ENCODE measurements at places on chromosomes 12 and 14. TPM values are rescaled to one million over a fixed set of nuclear protein-coding genes. Genes with fewer than 3 reads are reported as not detected.

GRCh38 chr12:80802652-80803400 lies 86.1 kb downstream of the MYF5 start:
- no peak for DNase-seq

GRCh38 chr12:2627076-2627834 lies 167.5 kb upstream of the FKBP4 start:
- DNase-seq = no peak

- DNase-seq = peak; percentile 70
Observed at GRCh38 chr14:102508774-102509745, 516 bp downstream of the ANKRD9 start.

Gene MAP3K9
- polyA plus RNA-seq = 0.32 TPM

DNA sequence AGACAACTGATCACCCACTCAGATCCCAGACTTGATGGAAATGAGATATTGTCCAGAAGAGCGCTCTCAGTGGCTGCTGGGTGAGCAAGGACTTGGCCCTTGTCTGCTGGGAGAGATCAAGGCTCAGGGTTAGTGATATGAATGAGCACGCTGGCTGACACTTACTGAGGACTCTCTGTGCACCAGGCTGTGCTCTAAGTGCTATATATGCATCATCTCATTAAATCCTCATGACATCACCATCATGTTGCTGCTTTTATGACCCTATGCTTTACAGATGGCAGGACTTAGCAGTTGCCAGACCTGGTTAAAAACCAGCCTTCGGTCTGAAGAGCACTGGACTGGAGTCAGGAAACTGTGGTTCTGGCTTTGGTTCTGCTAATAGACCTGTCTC lies 260.9 kb downstream of the VRK1 start:
- DNase-seq = no peak

GRCh38 chr12:105774037-105774436 lies 364.7 kb downstream of the NUAK1 start:
- no peak for DNase-seq

Gene C14orf180
- polyA plus RNA-seq = 4.9 TPM

Gene TRPV4
- polyA plus RNA-seq = 0.50 TPM

DNA sequence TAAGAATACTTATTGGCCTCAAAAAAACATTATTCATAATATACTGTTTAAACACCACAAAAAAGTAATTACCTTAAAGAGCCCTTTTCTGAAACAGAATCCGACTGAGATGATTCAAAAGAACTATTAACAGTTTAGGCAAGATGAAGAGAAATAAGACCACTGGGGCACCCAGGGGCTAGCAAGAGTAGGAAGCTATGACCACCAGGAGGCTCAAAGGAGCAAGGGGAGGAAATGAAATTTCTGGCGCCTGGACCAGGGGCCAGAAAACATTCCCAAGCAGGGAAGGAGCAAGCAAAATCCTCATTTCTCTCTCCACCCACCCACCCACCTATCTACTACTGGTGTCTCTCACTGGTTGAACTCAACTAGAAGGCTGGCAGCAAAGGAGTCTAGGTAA lies 6.3 kb upstream of the DCAF4 start:
- DNase-seq = no peak

GRCh38 chr14:38389681-38390080 lies 133.8 kb upstream of the CLEC14A start:
- peak; percentile 44 for DNase-seq

Gene UBE3B
- 19.8 TPM for polyA plus RNA-seq

DNA sequence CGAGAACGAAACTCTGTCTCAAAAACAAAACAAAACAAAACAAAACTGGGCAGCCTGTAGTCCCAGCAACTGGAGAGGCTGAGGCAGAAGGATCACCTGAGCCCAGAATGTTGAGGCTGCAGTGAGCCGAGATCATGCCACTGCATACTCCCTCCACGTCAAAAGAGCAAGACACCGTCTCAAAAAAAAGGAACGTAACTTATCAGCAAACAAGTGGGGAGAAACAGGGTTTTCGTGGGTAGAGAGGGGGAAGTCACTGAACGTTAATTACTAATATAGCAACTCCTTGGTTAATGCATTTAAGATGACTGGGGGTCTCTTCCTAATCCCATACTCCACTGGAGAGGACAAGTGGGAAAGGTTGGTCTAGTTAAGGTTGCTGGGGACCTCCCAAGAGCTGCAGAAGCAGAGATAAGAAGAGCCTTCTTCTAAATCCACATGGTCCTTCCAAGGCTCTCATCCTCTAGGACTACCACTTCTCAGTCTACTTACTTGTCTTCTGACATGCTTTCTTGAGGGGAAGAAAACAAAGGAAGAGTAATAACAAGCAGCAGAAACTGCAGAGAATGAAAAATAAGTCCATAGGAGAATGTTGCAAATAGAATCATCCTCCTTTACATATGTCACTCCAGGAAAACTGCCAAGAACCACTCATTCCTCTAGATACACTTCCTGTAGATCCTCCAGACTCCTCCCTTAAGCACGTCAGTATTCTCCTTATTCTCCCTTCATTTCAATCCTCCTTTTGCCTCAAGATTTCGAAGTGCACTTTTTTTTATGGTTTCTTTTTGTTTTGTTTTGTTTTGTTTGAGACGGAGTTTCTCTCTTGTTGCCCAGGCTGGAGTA lies 5.8 kb downstream of the NUMB start:
- DNase-seq = peak; percentile 84

GRCh38 chr12:121446750-121447149 lies 46.8 kb downstream of the RNF34 start:
- no peak for DNase-seq

Gene AHNAK2
- 16.9 TPM for polyA plus RNA-seq

DNA sequence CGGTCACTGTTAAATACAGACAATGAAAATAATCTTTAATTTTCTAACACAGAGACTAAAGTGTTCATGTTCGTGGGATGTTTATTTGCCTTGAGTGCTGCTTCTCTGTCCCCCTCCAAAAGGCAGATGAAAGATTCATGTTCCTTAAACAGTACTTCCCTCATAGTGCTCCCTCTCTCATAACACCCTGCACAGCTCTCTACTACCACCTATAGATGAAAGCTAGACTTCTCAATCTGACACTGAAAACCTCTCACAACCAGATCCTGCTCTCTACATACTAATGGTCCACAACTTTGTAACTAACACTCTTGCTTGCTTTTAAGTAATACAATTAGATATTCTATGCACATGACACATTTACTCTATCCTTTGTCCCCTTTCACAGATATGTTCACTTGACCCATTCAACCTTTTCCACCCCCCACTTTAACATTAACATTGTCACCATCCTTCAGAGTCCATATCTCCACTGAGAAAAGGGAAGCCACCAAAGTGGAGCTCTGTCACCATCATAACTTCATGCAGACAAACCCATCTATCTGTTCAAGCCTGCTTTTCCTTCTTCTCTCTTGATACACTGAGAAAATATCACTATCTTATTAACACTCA lies 266.4 kb upstream of the USP15 start:
- peak; percentile 16 for DNase-seq

- DNase-seq = no peak
Observed at GRCh38 chr14:51473351-51473750, 178.4 kb upstream of the FRMD6 start.

Gene DIO3
- 2.4 TPM for polyA plus RNA-seq

Gene MMAB
- 22.4 TPM for polyA plus RNA-seq

DNA sequence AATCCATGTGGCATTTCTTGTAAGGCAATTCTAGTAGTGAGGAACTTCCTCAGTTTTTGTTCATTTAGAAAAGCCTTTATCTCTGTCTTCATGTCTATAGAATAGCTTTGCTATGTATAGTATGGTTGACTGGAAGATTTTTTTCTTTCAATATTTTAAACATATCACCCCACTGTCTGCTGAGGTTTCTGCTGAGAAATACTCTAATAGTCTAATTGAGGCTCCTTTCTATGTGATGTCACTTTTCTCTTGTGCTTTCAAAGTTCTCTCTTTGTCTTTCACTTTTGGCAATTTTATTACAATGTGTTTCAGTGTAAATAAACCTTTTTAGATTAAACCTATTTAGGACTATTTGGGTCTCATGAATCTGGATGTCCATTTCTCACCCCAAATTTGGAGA lies 192.8 kb downstream of the PDZRN4 start:
- DNase-seq = no peak

- no peak for DNase-seq
Observed at GRCh38 chr12:89567691-89568239, 41.9 kb upstream of the POC1B start.

GRCh38 chr14:73234586-73235394 lies 2.5 kb upstream of the PAPLN start:
- DNase-seq = no peak

Gene DDX51
- polyA plus RNA-seq = 13.4 TPM

Gene SRRM4
- 0.32 TPM for polyA plus RNA-seq

Gene KLRC3
- 0.19 TPM for polyA plus RNA-seq

Gene NXPH4
- polyA plus RNA-seq = 2.1 TPM

- DNase-seq = peak; percentile 91
Observed at GRCh38 chr12:63844391-63845341, at the start of gene SRGAP1. Gene SRGAP1, plus strand, starts transcription at chr12:63844700. Its CDS starts 117 bp downstream, at chr12:63844817.

DNA sequence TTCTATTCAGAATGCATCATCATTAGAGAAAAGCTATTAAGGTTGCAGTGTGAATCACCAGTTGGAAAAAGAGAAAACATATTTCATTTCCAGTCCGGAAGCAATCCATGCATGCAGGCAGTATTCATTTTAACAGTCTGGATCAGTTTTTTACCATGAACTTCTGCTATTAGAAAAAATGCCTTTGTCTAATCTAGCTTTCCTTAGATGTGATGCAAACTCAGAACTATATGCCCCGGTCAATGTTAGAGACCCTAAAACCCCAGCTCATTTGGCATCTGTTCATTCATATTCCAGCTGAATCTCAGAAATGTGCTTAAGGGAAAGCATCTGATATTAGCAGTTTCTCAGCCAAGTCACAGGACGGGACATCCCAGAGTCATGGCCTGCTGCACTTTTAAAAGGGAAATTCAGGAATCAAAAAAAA lies 8.5 kb downstream of the IRAK3 start:
- no peak for DNase-seq

- no peak for DNase-seq
Observed at GRCh38 chr12:24268663-24269186, 319.3 kb upstream of the SOX5 start.

DNA sequence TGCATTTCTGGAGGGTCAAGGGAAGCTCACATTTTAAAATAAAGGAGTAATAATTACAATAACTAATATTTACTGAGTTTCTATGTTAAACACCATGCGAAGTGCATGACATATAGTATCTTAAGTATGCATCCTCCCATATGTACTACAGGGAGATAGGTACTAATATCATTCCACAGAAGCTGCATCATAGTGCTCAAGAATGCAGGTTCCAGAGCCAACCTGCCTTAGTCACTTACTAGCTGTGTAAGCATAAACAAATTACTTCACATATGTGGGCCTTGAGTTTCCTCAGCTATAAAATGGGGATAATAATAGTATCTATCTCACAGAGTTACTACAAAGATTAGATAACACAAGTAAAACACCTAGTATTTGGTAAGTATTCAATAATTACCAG lies 18.3 kb downstream of the ARMH4 start:
- no peak for DNase-seq

GRCh38 chr14:20606190-20606901 lies 15.2 kb upstream of the RNASE12 start:
- DNase-seq = no peak

- no peak for DNase-seq
Observed at GRCh38 chr14:59754256-59754655, 116.3 kb downstream of the RTN1 start.

Gene OTX2
- not detected for polyA plus RNA-seq

GRCh38 chr14:76346391-76347160 lies 29.4 kb upstream of the ESRRB start:
- DNase-seq = peak; percentile 12

GRCh38 chr12:31280183-31280582 lies 45.8 kb downstream of the SINHCAF start:
- DNase-seq = no peak

DNA sequence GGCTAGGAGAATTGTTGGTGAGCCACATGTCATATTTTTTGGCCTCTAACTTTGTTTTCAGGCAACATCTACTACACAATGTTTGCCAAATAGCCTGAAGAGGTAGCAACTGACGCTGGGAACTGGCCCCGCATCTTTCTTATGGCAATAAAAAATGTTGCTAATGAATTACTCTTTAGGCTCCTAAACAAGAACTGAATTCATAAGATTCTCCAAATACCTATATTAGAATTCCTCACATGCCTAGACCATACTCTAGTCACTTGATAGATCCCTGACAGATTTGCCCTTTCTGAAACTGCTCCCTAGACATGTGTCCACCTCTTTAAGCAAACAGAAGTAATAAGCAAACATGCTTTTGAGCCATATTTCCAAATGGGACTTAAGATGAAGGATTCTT lies 209.0 kb upstream of the ATXN7L3B start:
- no peak for DNase-seq

Gene IL22
- polyA plus RNA-seq = not detected

DNA sequence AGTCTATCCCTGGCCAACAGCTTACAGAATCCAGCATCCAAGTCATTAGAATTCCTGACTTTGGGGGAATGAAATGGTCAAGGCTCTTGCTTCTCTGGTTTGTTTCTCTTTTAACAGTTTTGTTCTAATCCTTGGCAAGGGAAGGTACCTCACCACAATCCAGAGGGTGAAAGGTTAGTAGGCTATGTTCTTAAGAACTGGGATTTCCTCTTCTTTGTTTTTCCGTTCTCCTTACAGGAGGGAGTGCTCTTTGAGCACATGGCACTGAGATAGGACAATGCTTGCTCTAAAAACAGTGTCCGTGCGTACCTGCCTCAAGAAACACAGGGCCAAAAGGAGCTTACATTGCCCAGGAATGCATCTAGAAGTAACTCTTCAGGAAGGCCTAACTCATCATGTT lies 156.6 kb downstream of the GCH1 start:
- DNase-seq = no peak

DNA sequence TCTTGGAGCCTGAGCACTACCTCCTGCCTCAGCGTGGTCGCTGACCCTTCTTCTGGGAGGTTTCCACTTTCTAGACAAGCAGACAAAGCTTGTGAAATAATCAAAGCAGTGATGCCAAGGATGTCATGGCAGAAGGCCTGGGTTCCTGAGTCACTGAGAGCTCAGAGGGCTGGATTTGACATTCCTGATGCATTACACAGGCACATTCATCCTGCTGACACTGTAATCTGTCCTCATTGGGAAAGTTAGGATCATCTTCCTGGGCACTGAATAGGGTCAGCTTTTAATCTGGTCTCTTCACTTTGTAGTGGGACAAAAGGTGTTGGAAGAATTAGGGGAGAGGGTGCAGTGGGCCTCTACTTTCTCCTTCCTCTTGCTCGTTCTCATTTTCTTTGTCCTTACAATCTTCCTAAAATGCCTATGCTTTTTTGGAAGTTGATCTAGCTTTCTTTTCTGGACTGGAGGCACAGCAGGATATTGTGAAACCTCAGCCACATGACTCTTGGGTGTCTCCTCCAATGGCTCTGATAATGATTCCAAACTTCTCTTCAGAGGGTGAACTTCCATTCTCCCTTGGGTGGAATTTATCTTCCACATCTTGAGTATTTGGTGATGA lies 29.6 kb downstream of the EEA1 start:
- peak; percentile 96 for DNase-seq

Gene POTEM
- not detected for polyA plus RNA-seq

- peak; percentile 30 for DNase-seq
Observed at GRCh38 chr14:69637503-69638031, 26.2 kb downstream of the SUSD6 start.

- DNase-seq = peak; percentile 79
Observed at GRCh38 chr12:93441081-93441616, 598 bp downstream of the UBE2N start.

GRCh38 chr14:78307671-78308070 lies 137.5 kb downstream of the NRXN3 start:
- DNase-seq = no peak
